ENCODE measurements at places on chromosomes 4 and X.

DNA sequence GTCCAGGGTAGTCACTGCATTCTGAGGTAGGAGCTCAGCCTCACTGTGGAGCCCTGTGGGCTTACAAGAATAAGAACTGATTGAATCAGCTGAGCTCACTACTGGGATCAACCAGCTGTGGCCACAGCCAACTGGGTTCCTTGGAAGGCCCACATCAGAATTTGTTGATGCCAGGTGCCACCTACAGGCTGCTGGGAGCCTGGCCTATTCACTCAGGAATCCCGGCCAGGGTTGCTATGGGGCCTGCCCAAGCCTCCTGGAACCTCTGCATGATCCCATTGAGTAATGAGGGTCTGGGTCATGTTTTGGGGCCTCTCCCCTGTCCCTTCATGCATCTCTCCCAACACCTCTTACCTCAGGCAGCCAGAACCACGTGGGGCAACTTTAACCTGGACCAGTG is 53.9 kb upstream of the KIAA1210 start:
- DNase-seq: no peak

DNA sequence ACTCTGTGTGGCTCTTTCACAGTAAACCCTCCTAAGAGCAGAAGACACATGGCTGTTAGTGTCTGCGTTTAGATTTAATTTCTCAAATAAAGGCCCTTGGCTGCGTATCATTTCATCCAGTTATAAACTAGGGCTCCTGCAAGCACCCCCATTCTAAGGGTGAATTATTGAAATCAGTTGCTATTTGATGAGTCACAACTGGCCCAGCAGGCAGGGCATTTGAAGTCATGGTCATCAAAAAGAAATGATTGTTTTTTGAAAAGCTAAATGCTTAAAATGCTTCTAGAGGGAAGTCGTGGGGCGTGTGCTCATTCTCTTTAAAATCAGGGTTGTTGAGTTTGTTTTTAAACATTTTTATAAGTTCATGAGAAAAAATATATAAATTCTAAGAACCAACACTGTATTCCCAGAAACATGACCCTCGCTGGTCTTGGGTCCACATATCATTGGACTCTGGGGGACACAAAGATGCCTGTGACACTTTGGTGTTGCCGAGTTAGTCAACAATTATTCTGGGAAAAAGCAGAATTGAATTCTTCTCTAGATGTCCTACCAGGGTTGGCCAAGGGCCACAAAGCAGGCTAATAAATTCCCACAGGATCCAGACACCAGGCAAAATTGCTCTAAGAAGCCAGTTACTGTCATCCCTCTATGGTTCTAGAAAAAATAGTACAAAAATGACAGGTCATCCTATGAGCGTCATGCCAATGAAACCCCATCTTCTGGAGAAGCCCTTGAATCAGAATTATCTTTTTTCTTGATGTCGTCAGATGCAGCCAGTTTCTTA is 99.5 kb upstream of the MYOZ2 start:
- no peak for DNase-seq

DNA sequence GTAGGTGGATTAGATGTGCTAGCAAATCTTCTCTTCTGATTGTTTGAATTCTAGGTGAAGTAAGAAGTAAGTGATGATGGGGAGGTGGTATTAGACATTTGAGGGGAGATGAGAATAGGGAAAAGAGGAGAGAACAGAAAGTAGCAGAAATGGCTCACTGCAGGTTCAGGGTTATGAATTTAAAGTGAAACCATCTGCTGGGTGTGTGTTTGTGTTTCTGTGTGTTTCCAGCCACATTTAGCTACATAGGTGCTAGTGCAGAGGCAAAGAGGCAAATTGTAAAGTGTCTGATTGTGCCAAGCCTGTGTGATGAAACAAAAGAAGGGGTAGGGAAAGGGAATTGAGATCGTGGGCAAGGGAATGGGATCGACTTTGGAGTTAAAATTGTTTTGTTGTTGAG is 50.6 kb downstream of the ZFX start:
- no peak for DNase-seq

- no peak for DNase-seq
Observed at GRCh38 chr4:168028970-168029597, 63.3 kb upstream of the ANXA10 start.

GRCh38 chr4:129136433-129136832 is 40.5 kb downstream of the C4orf33 start:
- no peak for DNase-seq

DNA sequence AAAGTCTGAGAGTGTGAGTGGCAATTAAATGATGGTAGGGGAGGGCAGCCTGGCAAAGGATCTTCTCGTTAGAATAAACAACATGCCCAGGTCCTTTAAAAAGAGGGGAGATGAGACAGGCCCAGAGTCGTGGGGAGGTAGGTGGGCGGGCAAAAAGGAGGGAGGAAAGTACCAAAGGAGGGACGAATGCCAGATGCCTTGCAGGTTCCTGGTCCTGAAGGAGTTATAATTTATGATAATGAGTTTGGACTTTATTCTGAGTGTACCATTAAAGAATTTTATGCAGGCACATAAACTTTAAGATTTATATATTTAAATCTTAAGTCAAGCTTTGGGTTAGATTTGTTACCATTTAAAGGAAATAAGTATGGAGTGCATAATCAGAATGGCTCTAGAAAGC is 62.3 kb upstream of the SMARCA5 start:
- DNase-seq: no peak

DNA sequence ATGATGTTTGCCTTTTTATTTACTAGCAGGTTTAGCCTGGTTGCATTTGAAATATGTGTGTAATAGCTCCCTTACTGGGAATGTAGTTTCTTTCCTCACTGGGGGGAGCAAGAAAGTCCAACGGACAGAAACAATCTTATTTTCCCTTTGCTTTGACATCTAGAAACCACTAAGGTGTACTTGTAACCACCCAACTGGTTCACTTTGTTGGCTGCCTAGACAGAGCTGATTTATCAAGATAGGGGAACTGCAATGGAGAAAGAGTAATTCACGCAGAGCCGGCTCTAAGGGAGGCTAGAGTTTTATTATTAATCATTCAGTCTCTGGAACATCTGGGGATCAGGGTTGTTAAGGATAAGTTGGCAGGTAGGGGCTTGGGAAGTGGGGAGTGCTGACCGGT is 30.3 kb downstream of the XG start:
- no peak for DNase-seq

DNA sequence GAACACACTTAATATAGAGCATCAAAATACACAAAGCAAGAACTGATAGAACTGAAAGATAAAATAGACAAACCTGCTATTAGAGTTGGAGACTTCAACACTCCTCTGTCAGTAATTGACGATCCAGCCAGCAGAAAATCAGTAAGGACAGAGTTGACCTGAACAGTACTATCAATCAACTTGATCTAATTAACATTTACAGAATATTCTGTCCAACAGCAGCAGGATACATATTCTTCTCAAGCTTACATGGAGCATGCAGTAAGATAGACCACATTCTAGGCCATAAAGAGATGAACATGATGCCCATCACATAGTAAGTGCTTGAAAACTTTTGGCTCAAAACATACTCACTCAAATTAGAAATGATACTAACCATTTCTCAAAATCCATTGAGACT is 196.7 kb upstream of the KLF3 start:
- DNase-seq: no peak

GRCh38 chr4:102758241-102759160 is 2.3 kb downstream of the MANBA start:
- DNase-seq: no peak

DNA sequence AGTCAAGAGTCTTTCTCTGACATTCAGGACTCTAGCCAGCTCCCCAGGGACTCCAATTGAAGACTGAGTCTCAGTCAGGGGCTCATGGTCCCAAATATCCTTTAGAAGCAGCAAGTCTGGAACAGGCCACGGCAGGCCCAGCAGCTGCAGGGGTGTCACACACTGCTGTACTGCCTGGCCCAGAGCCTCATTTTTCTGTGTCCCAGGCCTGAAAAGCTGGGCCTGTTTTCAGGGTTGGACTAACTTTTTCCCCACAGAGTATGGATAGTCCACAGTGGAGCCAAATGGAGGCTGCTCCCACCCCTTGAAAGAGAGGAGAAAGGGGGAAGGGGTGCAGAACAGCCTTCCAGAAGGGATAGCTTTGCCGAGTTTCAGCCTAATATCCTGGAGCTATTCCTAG is 146.8 kb upstream of the NALF2 start:
- no peak for DNase-seq

DNA sequence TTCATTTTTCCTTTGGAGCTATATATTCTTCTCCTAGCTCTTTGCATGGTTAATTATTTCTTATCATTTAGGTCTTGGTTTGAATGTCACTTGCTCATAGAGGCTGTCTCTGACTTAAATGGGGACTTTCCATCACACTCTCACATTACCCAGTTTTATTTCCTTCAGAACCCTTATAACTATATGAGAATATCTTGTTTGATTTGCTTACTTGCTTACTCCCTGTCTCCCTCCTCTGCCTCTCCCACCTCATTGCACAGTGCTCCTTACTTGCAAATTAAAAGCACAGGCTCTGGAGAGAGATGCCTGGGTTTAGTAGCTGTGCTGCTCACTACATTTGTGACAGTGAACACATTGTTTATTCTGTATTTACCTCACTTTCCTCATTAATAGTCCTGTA is 174.6 kb downstream of the SOWAHB start:
- DNase-seq: no peak

DNA sequence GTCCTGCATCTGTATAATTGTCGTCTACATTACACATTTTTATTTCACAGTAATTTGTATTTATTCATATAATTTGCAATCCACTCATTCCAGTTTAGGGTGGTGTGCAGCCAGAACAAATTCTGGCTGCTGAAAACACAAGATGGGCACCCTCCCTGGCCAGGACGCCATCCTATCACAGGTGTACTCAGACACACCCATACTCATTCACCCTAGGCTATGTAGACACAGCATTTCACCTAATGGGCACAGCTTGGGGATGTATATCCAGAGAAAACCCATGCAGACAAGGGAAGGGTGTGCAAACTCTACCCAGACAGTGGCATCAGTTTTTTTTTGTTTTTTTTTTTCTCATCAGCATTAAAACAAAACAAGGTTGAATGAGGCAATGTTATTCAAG is 73.1 kb downstream of the HMGB2 start:
- no peak for DNase-seq

- no peak for DNase-seq
Observed at GRCh38 chr4:17024425-17024824, 126.0 kb upstream of the LDB2 start.

DNA sequence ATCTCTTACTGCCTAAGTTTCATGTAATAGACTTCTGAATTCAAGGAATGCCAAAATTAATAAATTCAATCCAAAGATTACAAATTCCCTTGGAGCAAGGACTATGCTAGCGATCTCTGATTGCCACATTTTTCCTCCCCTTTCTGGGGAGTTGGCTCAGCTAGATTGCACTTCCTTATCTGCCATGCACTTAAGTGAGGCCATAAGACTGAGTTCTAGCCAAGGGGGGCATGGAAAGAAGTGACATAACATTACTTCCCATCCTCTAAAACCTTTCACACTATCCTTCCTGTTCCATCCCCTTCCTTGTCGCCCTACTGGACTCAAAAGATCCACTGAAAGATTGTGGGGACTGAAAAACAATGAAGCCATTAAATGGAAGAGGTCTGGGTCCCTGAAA is 53.8 kb upstream of the TXK start:
- no peak for DNase-seq

DNA sequence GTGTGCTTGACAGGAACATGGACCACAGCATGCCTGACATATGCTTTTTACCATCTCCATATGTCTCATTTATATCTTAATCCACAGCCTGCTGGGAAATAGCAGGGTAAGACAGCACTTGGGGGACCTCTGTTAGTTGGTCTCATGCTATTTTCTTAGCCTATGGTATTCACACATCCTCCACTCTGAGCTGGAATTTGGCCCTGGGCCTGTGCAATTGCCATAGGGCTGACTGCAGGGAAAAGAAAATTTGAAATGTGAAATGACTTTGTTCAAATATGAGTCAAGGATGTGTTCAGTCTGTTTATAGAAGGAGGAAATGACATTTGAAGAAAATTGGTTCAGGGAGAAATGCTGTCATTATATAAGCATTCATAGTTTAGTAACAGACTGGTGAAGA is 9.6 kb upstream of the MAP7D3 start:
- DNase-seq: no peak

GRCh38 chr4:89427782-89428181 is 120.2 kb upstream of the GPRIN3 start:
- DNase-seq: no peak

GRCh38 chr4:15040916-15041463 is 38.7 kb downstream of the CPEB2 start:
- DNase-seq: no peak

GRCh38 chr4:83009529-83009928 is 1.1 kb downstream of the LIN54 start:
- DNase-seq: no peak

DNA sequence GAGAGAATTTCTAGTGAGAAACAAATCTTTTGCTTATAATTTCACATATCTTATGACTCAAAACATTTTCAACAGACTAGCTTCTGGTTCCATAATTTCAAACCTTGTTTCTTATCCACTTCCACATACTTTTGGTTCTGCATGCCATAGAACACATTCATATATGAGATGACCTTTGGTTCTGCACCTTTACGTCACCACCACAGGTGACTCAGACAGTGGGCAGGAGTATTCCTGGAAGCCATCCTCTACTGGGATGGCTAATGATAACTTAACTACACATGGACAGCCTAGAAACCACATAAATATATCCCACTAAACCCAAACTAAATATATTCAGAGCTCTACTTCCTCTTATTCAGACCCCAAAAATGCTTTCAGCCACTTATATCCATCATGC is 133.3 kb downstream of the DCK start:
- DNase-seq: no peak

DNA sequence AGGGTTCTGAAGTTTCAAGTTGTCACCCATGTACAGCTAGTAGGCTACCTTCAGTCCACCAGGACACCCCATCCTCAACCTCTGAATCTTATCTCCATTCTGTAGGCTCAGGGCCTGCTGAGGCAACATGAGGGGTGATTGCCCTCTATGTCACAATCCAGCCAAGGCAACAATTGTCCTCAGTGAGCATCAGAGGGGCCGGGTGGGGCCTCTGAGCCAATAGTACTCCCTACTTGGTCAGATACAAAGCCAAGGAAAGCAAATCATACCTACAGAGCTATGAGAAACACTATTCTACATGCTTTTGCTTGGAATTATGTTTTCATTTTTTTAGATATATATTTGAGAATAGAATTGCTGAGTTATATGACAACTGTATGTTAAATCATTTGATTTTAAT is at the start of gene ACTRT1:
TSS of gene ACTRT1 (minus strand) at position 101 of the 400 bp plus-strand sequence. CDS start 197 bp downstream, outside the sequence.
- DNase-seq: no peak

- DNase-seq: no peak
Observed at GRCh38 chr4:88276952-88277710, 7.2 kb downstream of the PPM1K start.

GRCh38 chrX:29453333-29453732 is 762.0 kb upstream of the MAGEB2 start:
- no peak for DNase-seq

- DNase-seq: no peak
Observed at GRCh38 chr4:47120783-47121182, 89.4 kb downstream of the GABRB1 start.

DNA sequence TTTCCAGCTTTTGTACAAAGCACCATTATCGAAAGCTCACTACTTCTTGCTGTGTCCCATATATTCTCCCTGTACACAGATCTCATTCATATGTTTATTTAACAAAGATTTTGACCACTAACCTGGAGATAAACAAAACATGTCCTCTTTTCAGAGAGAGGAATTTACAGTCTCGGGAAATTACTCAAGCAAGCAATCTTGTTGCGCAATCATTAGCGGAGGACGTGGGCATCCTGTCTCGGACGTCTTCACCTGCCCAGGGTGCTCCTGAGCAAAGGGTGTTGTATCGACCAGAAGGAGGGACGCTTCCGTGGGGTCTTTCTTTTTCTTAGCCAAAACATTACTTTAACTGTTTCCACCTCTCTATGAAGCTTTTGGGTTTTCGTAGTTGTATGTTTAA is 66.5 kb upstream of the CLCN4 start:
- no peak for DNase-seq

Measured in NCI-H2227 treated with DMSO at 0.1 percent for 48 hours (cell line).